ENCODE measurements at places on chromosomes 1 and 21.
A peak's percentile ranks its signal among the peaks of the same experiment; 100 is the strongest.

- DNase-seq, result no peak
These were observed 243.4 kb downstream of the NUF2 start for GRCh38 chr1:163565166-163565565.

DNA sequence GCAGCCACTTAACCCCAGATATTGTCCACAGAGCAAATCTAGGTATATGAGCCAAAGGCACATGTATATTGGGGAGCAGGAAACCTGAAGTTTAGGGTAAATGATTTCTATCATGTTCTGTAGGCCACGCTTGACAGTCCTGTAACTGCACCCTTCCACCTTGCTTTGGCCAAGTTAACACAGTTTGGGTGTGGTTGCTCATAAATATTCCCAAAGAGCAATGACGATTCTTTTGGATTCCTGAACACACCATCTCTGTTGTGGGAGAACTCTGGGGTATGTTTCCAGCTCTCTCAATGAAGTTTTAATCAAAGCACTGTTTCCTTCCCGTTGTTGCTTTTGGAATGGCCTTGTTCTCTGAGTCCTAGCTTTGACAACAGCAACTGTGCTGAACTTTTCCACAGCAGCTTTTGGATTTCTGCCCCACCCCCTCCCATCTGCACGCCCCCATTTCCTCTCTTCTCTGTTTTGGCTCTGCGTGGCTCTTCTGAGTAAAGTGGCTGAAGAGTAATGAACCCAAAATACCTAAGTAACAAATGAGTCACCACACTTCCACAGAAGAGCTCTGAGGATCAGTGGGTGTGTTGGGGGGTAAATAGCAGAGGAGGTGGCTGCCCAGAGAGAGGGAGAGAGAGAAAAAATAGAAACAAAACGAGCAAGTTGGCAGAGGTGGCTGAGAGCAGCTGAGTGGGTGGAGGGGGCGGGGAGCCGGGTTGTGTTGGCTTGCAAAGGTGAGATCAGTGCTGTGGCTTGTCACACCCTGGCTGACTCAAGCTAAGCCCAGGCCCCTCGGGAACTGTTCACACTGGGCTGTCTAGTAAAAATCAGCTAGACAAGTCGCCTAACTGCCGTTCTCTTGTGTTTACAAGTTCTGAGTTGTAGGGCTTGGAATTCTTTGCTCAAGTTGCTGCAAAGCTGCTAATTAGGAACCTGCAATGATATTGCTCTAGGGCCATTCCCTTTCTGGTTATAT lies 26.9 kb upstream of the RAP1A start:
- peak; percentile 9 for DNase-seq

GRCh38 chr1:22739648-22740385 lies 29.2 kb downstream of the EPHB2 start:
- no peak for DNase-seq

- no peak for DNase-seq
These were observed 6.5 kb downstream of the CAPN9 start for GRCh38 chr1:230753586-230754251.

DNA sequence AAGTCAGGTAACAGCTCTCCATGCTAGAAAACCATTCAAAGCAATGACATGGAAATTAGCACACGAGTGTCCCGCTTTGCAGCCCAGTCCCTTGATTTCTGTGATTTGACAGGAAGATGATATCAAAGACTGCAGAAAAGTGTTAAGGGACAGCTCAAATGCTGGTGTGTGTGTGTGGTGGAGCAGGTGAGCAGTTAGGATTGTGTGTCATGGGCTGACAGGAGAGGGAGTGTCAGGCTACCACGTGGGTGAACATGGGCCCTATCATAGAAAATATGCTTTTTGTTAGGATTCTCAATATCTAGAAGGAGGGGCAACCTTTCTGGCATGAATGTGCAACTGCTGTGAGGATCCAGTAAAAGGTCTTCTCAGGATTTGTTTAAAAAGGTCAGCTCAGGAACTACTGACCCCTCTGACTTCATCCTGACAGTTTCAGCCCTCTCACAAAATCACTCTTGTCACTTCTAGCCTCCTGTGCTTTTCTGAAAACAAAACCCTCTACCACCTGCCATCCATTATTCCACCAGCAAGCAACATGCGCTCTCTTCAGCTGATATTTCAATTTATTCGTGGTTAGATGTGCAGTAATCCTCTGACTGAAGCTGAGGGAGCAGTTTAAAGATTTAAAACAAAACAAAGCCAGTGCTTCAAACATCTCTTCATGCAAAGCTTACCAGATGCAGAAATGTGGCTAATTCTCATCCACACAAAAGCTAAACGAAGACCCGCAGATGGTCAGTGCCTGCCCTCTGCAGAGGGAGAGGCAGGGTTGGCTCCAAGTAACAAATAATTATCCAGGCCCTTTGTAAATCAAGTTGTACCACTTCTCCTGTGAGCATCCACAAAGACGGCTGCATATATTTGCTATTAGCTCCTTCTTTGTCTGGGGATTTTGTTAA lies 397.9 kb downstream of the PTBP2 start:
- no peak for DNase-seq

- DNase-seq, result no peak
These were observed 208.7 kb upstream of the CSF3R start for GRCh38 chr1:36691374-36691773.

- no peak for DNase-seq
These were observed 1613.6 kb upstream of the PRMT6 start for GRCh38 chr1:105442901-105443300.

GRCh38 chr1:202107321-202107761 lies 15.4 kb upstream of the GPR37L1 start:
- DNase-seq, result no peak

DNA sequence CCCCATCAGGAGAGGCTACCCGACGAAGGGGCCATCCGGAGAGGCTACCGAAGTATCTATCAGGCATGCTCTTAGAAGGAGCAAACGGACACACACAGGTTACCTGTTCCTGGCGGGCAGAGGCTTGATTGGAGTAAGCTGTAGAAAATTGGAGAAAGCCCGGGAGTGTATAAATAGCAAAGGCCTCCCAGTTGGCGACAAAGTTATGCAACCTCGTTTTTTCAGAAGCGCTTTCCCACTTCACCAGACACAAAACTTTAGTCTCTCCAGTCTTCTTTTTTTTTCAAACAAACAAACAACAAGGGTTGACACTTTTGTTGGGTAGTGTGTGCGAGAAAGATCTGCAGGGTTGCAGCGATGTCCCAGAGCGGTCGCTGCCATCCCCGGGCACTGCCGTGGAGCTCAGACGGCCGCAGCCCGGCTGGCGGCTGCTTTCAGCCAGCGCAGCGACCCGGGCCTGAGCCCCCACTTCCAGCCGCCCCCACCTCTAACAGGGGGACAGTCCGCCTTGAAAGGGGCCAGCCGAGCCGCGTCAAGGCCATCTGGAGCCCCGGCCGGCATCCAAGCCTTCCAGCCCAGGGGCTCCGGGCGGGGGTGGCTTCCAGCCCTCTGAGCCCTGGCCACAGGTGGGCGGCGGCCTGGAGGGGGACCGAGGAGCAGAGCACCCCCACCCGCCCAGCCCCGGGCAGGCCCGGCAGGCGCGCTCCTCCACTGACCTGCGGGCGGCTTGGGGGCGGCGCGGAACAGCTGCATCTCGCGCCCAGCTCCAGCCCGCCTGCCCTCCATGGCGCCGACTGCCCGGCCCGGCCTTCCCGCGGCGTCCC lies 616 bp downstream of the MCOLN3 start:
- DNase-seq, result no peak

DNA sequence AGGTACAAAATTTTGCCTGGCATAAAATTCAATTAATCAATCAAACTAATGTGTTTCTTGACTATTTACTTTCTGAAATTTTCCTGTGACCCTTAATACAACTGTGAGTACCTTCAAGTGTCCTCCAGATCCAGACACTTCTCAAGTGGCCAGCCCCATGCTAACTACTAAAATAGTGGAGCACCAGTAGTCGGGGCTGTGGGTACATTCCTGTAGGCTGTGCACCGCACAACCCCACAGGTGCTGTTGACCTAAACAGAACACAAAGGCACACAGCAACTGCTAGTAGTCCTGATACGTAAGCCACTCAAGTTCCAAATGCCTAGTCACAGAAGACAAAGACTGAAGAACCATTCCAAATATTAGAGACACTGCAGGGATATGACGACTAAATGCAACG lies 36.6 kb downstream of the TMEM50B start:
- DNase-seq, result no peak

DNA sequence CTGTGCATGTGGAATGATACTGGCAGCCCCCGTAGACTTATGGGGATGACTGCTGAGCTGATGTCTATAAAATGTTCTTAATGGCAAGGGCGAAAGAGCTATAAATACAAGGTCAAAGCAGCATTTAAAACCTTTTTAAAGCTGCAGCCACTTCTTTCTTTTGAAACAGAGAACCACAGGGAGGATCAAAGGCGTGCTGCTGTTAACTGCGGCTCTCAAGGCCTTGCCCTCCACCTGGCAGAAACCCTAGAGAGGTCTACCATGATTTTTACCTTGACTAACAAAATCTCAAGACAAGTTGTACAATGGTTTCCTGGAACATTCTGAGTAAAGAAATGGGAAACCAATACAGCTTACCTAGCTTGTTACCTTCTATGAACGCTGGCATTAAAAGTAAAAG lies 89.7 kb downstream of the SLC45A1 start:
- DNase-seq, result no peak

GRCh38 chr1:60066001-60066400 lies 7.6 kb downstream of the C1orf87 start:
- DNase-seq, result no peak

- DNase-seq, result no peak
These were observed 158.9 kb upstream of the JUN start for GRCh38 chr1:58942759-58943191.

DNA sequence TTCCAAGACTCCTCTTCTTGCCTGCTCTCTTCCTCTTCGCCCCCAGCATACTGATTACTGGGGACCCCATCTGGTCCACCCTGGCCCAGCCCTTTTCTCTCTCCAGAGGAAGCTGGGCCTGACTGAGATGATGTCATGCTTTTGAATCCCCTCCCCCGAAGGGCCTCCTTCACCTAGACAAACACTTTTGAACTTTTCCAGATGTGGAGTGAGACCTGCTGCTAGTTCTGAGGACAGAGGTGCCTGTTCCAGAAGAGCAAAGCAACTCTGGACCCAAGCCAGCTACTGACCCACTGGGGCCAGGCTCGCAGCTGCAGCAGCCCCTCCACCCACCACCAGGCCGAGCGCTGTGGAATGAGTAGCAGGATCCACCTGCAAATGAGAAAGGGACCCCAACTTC lies 8.4 kb downstream of the CD34 start:
- no peak for DNase-seq

GRCh38 chr1:159315381-159315780 lies 13.2 kb downstream of the FCER1A start:
- DNase-seq, result no peak

DNA sequence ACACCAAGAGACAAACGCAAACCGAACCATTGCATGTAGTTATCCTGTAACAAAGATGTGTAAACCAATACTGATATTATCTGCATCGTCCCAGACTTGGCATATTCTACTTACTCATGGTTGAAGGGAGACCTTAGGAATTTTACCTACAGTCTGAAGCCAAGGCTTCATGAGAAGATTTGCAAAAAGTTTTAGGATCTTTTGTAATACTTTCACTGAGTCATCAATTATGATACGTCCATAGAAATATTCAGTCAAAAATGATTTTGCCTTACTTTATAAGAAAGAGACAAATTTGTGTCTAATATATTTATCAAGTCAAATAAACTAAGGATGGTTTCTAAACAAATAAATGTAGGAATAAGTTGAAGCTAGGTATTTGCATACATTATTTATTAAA lies 1176.1 kb upstream of the ADGRL2 start:
- DNase-seq, result no peak

DNA sequence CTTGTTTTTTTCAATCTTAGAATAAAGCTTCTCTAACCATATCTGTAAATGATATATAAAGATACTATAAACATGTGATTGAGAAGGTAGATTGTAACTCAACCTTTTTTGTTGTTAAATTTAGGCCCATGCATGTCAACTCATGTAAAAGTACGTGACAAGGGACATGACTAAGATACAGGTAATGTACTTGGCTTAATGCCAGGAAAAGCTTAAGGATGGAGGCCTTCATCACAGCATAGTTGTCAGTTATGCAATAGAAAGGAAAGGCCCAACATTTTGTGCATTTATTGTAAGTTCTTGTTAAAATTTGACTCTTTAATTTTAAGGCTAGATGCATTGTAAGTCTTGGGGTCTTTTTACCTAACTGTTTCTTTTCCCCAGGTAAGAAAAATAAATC lies 305.1 kb downstream of the LTN1 start:
- no peak for DNase-seq

DNA sequence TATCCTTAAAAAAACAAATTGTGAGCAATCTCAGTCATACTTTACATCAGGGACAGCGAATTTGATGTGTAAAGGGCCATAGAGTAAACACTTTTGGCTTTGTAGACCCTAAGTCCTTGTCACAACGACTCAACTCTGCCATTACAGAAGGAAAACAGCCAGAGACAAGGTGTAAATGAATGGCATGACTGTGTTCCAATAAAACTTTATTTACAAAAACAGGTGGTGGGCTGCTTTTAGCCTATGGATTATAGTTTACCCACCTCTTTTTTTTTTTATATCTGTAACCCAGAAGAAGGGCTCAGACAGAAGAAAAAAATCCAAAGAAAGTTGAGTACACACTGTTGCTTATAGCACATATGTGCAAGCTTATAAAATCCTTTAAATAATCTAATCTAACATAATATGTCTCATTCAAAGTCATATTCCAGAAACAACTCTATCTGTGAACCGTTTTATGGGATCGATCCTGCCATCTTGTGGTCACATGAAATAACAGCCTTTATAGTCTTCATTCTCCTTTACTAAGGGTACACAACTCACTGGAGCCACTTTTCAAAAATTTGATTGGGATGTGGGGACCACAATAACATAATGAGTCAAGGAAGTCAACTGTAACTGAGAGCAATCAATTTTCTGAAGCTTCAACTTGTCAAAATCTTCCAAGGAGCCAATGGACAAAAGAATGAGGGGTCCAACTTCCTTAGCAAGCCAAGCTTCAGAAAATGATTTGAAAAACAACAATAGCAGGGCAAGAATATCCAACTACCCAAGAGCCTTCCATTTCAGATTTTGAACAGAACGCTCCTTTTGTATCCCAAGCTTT lies 142.2 kb upstream of the KRTAP19-8 start:
- no peak for DNase-seq

- no peak for DNase-seq
These were observed 209.1 kb upstream of the COA6 start for GRCh38 chr1:234164098-234164709.

DNA sequence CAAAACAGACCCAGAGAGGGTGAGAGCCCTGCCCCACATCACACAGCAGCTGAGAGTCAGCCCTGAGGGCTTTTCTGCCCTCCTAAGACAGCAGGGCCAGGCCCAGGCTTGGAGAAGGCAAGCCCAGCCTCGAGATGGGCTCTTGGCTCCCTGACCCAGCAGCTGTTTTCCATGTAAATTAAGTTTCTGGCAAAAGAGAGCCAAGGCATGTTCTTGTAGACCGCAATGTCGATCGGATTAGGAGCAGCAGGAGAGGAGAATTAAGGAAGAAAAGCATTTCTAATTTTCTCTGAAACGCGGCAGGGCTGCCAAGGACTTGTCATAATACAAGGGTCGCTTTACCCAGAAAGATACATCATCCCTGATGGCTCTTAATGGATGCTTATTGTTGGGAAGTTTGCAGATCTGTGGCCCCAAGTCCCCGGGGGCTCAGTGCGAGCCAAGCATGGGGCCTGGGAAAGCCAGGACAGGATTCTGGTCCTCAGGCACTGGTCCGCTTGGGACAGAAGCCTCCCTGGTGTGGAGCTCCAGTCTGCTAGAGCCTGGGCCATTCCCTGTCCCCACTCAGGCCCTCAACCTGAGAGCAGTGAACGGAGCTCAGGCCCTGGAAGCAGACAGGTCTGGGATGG lies 62.8 kb downstream of the DMRTB1 start:
- no peak for DNase-seq

- no peak for DNase-seq
These were observed 9.4 kb downstream of the TMEM35B start for GRCh38 chr1:34975771-34976170.

GRCh38 chr1:51612447-51612961 lies 4.4 kb upstream of the OSBPL9 start:
- no peak for DNase-seq

Measured in esophagus squamous epithelium (tissue), 5 donors.